ENCODE measurements at places on chromosomes 13 and 19. TPM values are rescaled to one million over a fixed set of nuclear protein-coding genes. Genes with fewer than 3 reads are reported as not detected.

SCAMP4 gene
- 88.4 TPM for total RNA-seq

GRCh38 chr13:47853236-47853635 is 147.8 kb downstream of the SUCLA2 start:
- peaks cover 3% of the 10 kb centered on the region for H3K27me3 ChIP-seq
- H3K4me3 ChIP-seq, result no peak overlapping the region
- no peak overlapping the region for H3K27ac ChIP-seq

SPACA4 gene
- total RNA-seq, result not detected

DNA sequence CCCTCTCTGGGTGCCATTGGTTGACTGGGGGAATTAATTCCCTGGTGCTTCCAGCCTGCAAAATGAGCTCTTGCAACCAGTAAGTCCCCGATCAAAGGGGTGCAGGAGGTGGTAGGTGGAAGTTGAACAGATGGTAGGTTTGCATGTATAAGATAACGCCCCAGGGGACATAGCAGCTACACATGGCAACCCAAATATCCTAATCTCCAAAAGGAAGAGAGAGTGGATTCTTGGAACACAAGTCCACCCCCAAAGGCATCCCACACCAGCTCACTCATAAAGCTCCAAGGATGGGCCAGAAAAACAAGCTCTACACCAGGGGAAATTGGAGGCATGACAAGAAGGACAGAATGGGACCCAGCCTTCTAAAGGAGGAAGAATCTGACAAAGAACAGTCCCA is 4.8 kb downstream of the CD209 start:
- no peak overlapping the region for H3K27ac ChIP-seq
- DNase-seq, result no peak
- no peaks in the 10 kb centered on the region for H3K4me1 ChIP-seq
- H3K4me3 ChIP-seq, result no peak overlapping the region

NUFIP1 gene
- 12.8 TPM for total RNA-seq

DNA sequence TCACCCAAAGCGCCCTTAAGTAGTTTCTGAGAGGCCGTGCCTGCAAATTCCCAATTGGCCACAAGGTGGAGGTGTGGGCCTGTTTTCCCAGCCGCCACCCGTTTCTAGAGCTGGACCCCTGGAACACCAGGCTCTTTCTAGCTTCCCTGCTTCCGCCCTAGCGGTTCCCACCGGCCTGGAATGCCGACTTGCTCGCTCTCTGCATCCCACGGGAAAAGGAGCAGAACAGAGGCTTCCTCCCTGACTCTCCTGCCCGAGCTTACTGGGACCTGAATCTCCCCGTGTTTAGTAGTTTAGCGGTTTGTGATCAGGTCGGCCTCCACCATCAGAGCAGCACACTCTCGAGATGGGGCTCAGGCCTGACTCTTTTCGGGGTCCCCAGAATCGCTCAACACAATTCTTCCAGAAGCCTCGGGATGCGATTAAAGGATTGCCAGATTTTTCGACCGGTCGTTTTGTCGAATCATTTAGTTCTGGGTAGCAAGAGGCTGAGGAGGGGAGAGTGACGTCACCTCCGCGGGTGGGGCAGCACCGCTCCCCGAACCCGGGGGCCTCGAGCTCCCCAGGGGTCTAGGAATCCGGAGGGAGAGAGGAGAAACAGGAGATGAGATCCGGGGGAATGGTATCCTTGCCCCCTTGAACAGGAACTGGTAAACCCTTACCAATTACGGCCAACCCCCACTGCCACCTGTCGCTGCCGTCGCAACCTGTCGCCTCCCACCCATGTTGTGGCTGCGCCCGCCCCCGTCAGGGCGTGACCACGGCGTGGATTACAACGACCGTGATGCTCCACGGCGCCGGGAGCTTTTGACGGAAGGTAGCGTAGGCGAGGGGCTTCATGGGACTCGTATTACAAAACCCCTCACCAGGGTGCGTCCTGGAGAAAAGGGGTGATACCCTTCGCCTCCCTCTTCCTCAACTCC is 8.0 kb downstream of the NAPSA start:
- peak overlapping the region; percentile 65 for H3K4me3 ChIP-seq
- peak overlapping the region; percentile 85 for H3K27ac ChIP-seq
- H3K27me3 ChIP-seq, result no peaks in the 10 kb centered on the region
- DNase-seq, result peak; percentile 89
- H3K4me1 ChIP-seq, result no peaks in the 10 kb centered on the region

- no peaks in the 10 kb centered on the region for H3K27me3 ChIP-seq
- peak overlapping the region; percentile 54 for H3K4me3 ChIP-seq
- peaks cover 40% of the 10 kb centered on the region for H3K36me3 ChIP-seq
- DNase-seq, result no peak
- peak overlapping the region; percentile 60 for H3K27ac ChIP-seq
Measured at GRCh38 chr19:48479686-48480085, 10.5 kb downstream of the CYTH2 start.

GRCh38 chr19:51009061-51009891 is 7.9 kb upstream of the KLK8 start:
- H3K27me3 ChIP-seq, result peaks cover 48% of the 10 kb centered on the region
- H3K4me3 ChIP-seq, result no peak overlapping the region
- H3K36me3 ChIP-seq, result no peaks in the 10 kb centered on the region
- no peak for DNase-seq

GRCh38 chr13:112325142-112325808 is 50.9 kb upstream of the SPACA7 start:
- no peaks in the 10 kb centered on the region for H3K36me3 ChIP-seq
- no peak for DNase-seq
- H3K4me1 ChIP-seq, result no peaks in the 10 kb centered on the region
- no peak overlapping the region for H3K27ac ChIP-seq

GRCh38 chr13:43838909-43839308 is 40.6 kb downstream of the CCDC122 start:
- no peaks in the 10 kb centered on the region for H3K36me3 ChIP-seq
- no peaks in the 10 kb centered on the region for H3K4me1 ChIP-seq

All from A673 (cell line).